ENCODE measurements at places on chromosomes 3 and 15.

- no peak for DNase-seq
These were observed 16.6 kb upstream of the KLF13 start for GRCh38 chr15:31309893-31310606.

DNA sequence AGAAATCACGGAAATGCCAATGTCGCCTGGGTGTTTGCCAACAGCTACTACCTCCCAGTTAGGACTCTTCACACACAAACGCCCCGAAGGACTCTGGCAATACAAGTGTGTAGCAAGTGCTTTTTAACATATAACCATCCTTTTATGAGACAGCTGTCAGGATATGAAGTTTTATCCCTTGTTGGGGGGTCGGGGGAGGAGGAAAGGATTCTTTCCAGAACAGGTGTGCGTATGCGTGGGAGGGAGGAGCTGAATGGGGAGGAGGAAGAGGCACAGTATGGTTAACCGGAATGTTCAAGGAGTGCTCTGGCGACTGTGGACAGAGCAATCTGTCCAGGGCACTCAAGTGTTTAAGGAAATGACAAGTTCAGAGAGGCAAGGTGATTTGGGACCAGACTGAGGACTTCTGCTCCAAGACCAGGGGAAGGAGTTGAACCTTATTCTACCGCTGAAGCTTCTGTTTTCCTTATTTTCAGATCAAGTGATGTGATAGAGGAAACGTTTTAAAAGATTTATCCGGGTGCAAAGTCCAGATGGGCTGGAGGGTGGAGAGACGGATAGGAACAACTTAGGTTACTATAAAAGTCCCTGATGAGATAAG, 1.3 kb downstream of the TSPAN3 start:
- DNase-seq: no peak

GRCh38 chr15:77546050-77546501, 86.6 kb downstream of the LINGO1 start:
- DNase-seq: peak; percentile 79

GRCh38 chr3:53092216-53092615, 38.0 kb downstream of the RFT1 start:
- no peak for DNase-seq

GRCh38 chr15:63256433-63257274, 20.8 kb upstream of the APH1B start:
- peak; percentile 89 for DNase-seq

DNA sequence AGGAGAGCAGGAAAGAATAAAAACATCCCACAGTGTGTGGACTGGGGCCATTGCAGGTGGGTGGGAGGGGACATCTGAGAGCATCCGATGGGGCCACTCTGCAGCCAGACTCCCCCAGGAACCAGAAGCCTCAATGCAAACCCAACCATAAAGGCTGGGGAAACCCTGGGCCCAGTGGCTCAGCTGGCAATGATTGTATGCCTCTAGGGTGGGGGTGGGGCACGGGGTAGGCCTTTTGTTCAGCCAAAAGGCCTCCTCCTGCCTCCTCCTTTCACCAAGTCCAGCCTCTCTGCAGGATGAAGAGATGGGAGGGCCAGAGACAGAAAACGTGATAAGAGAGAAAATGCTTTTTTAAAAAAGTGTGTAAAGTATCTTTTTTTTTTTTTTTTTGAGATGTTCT, 45.5 kb upstream of the HERC1 start:
- no peak for DNase-seq

DNA sequence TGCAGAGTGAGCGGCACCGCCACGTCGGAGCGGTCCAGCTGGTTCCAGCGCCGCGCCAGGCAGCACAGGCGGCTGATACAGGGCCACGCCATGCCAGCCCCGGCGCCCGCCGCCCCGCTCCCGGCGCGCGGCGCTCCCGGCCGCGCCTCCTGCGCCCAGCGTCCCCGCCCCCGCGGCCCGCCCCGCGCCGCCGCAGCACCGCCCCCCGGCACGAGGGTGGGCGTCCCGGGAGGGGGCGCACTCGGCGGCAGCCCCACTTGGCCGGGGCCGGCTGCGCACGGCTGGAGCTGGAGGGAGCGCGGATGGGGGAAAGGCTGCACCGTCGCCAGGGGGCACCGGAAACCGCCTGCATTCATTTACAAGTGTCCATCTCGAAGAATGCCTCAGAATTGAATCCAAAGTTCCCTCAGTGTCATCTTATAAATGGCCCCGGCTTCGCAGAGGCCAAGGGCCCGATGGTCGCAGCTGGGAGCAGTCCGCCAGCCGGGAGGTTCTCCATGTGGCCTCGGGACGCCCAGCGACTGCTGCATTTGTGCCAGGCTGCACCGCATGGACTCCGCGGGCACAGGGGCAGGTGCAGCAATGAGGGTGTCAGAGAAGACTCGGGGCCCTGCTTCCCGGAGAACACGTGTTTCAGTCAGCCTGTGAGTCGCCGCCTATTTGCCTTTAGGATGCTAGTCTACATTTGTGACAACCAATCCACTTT, at the start of gene MAP6D1:
MAP6D1 (minus strand) TSS at position 122 of the 706 bp plus-strand sequence; CDS start at position 92, 30 bp downstream.
- peak; percentile 58 for DNase-seq

DNA sequence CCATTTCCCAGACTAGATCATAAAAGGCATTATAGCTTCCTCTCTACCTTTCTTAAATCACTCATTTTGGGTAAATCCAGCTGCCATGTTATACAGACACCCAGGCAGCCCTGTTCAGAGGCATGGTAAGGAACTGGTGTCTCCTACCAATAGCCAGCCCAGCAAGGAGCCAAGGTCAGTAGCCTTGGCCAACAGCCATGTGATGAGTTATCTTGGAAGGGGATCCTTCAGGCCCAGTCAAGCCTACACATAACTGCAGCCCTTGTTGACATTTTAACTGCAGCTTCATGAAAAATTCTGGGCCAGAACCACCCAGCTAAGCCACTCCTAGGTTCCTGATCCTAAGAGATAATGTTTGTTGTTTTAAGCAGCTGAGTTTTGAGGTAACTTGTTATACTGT, 29.0 kb upstream of the ZMAT3 start:
- peak; percentile 31 for DNase-seq

DNA sequence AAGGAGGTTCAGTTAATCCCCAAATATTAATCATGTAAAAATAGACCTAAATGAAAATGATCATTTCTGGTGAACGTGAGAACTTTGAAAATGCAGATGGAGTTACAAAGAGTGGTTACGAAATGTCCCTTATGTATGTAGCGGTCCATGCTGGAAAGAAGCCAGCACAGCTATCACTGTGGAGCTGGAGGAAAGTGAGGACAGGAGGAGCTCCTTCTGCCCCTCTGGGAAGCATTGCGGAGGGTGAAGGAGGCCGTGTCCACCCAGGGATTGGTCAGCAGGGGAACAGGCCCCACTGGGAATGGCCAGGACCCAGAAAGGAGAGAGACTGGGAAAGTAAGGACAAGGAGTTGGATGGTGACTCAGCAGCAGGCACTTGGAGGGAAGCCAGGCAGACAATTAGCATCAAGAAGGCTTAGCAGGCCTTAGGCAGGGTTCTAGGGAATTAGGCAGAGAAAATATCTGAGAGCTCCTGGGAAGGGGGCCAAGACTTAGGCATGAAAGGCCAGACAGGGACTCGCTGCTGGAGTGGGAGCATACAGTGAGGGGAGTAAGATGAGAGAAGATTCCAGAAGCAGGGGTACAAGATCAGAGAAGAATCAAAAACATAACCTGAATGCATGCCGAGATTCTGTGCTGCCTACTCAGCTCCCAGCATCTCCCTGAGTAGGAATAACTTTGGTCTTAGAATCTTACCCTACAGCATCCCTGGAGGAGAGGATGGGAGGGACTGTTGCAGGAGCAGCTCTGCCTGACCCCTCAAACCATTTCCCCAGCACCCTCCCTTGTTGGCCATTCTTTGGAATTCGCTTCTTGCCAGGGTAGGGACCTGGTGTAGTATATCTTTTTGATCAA, 171.0 kb upstream of the UMPS start:
- DNase-seq: peak; percentile 93

DNA sequence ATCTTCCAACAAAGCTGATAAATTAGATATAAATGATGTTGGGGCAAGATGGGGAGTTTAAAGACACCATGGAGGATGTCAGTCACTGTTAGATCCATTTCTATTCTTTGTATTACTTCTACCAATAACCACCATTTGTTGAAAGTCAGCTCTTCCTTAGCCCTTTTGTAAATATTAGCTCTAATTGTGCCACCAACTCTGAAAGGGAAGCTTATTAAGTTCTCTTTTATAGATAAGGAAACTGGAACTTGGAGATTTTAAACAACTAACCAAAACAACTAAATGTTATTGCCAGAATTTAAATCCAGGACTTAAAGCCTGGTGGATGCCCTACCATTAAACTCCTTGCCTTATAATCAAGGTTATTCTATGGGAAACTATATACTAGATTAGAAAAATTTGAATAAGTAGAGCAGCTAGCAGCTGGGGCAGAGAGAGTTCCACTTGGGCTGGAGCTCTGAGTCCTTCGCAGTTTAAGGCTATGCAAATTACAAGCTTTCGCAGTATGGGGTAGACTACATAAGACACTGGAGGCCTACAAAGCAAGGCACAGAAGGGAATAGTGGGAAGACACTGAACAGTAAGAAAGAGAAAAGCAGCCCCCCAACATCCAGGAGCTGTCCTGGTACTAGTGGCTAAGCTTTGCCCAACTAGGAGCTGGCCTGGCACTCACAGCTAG, 52.6 kb downstream of the TM4SF18 start:
- no peak for DNase-seq

GRCh38 chr15:66713843-66714508, 11.9 kb downstream of the SMAD6 start:
- DNase-seq: no peak

DNA sequence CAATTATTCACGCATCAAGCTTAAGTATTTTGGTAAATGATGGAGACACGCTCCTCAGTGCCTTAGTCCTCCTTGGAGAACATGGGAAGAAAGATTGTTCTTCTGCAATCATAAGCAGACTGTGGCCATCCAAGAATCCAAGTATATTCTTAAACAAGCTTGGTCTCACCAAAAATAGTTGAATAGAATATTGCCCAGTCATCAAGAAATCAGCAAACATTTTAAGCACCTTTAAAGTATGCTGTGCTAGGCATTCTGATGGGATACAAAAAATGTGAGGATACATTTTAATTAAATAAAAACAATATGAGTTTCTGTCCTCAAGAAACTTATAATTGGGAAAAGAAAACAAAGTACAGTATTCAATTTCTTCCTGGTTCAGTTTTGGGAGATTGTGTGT, 445.5 kb downstream of the CNTN4 start:
- no peak for DNase-seq

- DNase-seq: peak; percentile 73
These were observed 61.1 kb downstream of the AMOTL2 start for GRCh38 chr3:134312873-134313846.

DNA sequence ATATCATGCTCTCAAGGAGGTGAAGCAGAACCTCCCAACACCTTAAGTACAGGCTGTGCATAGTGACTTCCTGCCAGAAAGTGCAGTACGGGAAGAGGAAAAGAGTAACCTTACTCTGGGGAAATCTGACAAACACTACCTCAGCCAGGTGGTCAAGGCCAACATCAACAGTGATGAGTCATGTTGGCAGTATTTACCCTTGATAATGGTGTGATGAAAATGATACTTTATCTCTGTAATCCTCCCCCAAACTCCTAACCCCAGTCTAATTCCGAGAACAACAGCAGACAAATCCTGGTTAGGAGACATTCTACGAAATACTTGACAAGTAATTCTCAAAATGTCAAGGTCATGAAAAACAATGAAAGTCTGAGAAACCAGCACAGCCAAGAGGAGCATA, 26.5 kb downstream of the ANKDD1A start:
- no peak for DNase-seq

DNA sequence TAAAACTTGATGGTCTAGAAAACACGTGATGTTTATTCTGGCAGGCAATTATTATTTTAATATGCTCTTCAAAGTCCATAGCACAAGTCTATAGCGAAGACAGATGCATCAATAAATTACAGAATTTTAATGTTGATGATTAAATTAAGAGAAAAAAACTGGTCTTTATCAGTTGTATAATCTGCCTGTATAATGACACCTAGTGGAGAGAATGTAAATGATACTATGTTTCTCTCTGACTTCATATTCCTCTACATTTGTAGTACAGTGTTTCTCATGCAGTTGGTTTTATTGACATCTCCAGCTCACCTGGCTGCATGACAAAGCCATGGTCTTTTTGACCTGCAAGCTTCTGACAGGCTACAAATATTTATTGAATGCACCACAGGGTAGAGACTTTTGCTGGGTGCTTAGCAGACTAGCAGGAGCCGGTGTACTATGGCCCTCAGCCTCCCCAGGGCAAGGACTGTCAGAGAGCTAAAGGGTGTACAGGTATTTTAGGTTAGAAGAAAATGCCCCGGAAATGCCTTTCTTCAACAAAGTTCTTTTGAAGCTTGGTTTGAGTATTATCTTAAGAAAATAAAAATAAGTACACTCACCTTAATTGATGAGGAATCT, 289.9 kb downstream of the GAP43 start:
- no peak for DNase-seq

DNA sequence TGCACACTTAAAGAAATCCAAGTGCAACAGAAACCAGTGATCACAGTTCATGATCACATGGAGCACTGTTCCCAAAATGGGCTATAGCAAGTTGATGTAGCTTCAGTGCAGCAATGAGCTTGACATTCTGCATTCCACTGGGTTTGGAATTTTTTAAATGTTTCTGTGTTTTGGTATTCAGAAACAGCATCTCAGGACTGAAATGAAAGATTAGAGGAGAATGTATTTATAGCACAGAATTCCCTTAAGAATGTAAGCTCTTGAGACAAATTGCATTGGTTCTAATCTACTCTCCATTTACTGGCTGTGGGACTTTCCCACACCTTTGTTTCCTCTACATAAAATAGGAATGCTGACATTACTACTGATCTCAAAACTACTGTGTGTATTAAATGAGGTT, 162.7 kb downstream of the FGF12 start:
- DNase-seq: no peak

GRCh38 chr15:69679623-69680228, 227.1 kb downstream of the RPLP1 start:
- DNase-seq: no peak

- no peak for DNase-seq
These were observed 180.7 kb upstream of the SMAD3 start for GRCh38 chr15:66884661-66885237.

DNA sequence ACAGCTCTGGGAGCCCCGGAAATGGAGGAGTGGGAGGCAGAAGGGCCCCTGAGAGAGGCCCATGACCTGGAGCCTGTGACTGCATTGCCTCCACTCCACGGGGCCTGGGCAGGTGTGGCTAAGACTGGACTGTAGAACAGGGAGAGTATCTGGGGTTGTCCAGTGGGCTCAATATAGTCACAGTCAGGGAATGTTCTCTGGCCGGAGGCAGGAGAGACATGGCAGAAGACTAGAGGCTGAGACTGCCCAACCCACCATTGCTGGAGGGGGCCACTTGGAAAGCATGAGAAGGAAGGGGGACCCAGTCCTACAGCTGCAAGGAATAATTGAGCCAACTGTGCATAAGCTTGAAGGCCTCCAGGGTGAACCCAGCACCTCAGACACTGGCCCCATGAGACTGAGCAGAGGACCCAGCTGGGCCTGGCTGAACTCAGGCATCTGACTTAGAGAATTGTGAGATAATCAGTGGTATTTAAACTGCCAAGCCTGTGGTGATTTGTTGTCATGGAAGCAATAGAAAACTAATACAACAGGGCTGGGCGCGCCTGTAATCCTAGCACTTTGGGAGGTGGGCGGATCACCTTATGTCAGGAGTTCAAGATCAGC, 33.1 kb downstream of the NIPA2 start:
- DNase-seq: no peak
